Stimulated activated CD8-positive, alpha-beta memory T cell treated with anti-CD3 and anti-CD28 coated beads, Interleukin-15, amount 100 ng/mL, for 4 hours (primary cell): ENCODE measurements at places on chromosomes 3 and 15.

GRCh38 chr3:124246376-124246775 is 254.5 kb upstream of the ROPN1 start:
- DNase-seq, result no peak

DNA sequence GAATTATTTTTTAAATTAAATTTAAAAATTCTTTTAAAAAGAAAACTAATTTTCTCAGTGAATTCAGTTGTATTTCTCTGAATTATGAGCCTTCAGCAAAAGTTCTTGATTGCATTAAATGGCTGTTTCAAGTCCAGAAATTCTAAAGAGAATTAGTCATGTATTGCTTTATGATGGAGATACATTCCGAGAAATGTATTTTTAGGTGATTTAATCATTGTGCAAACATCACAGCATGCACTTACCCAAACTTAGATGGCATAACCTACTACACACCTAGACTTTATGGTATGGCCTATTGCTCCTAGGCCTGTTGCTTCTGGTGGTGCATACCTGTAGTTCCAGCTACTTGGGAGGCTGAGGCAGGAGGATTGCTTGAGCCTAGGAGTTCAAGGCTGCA is 44.3 kb upstream of the GCNT3 start:
- DNase-seq, result no peak

DNA sequence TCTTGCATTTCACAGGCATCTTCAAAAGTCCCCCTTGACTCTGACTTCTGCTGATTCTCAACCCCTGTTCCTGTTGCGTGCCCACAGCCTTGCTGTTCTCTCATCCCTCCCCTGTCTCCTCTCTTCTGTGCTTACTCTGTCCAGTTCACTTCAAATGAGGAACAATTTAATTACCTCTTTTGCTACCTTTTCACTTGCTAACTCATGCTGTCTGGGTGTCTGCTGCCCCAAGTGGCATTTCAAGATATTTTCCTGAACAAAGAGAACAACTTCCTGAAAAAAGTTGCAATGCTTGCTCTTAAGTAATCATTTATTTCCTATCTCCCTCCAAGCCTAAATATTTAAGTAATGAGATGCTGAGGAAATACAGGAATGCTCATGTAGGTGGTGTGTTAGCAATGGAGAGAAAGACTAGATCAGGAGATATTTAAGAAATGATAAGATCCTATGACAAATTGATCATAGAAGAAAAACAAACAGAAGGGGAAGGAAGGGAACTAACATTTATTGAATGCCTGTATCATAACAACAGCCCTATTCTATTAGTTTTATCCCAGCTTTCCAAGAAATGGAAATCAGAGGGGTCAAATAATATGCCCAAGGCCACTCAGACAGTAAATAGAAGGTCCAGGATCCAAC is 42.2 kb downstream of the SV2B start:
- DNase-seq, result no peak

- DNase-seq, result no peak
Measured at GRCh38 chr15:70252056-70252950, 154.6 kb upstream of the TLE3 start.

DNA sequence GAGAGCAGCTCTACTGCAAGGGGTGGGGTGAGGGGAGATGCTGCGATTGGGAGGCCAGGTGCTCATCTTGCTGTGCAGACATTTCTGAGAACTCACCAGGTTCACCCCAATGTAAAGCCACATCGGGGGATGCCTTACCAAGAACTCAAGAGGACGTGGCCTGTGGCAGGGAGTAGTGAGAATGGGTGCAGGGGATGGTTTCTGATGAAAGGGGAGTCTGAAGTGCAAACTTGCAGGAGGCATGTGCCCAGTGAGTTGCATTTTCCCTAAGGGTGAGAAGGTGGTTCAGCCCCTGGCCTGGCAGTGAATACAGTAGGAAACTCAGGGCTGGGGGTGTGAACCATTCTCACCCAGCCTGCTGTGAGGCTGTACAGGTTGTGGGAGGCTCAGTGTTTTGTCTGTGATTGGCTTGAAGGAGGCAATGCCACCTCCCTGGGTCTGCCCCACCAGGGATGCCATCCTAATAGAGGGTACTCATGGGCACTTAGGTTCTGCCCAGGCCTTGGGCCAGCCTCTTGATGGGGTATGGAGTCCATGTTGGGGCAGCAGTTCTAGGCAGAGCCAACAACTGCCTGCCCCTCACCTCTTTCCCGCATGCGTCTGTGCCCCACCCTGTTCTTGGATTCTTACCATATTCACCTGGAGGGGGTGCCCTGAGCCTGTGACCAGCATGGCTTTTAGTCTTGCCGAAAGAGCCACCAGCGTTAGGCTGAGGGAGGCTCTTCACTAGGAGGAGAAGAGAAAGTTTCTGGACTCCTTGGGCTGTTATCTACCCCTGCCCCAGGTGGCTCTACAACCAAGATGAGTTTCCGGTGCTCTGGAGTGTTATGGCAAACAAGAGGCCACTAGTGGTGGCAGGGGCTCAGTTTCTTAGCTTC is 4.5 kb downstream of the HEMK1 start:
- peak; percentile 62 for DNase-seq
